ENCODE measurements at places on chromosomes 4 and X.

DNA sequence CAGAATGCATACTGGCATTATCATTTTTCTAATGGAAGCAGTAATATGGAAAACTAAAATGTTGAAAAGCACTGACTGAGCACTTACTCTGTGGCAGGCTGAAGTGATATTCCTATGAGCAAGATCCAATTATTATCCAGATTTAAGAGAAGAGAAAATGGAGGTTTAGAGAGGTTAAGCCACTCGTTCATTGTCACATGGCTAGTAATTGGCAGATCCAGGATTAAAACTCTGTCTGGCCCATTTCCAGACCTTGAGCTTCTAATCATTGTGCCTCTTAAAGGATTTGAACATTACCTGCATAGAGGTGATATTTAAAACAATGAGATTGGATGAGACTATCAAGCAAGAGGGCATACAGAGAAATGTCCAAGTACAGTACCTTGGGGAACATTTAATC is 80.6 kb downstream of the MFAP3L start:
- no peak for DNase-seq

DNA sequence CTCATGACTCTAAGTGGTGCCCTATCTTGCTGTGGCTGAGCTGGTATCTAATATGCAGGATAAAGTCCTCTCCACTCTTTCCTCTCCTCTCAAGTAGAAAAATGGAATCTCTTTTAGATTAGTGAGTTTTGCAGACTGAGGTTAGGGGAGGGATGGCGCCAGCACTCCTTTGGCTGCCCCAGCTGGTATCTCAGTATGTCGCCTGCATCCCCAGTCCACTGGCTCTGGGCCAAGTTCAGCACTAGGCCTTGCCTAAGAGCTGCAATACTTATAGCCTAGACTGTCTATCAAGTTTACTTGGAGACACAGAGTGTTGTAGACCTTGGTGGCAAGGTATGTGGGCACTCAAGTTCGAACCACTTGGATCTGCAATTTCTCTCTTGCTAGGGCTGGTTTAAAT is 351.3 kb downstream of the NAP1L3 start:
- DNase-seq, result no peak

DNA sequence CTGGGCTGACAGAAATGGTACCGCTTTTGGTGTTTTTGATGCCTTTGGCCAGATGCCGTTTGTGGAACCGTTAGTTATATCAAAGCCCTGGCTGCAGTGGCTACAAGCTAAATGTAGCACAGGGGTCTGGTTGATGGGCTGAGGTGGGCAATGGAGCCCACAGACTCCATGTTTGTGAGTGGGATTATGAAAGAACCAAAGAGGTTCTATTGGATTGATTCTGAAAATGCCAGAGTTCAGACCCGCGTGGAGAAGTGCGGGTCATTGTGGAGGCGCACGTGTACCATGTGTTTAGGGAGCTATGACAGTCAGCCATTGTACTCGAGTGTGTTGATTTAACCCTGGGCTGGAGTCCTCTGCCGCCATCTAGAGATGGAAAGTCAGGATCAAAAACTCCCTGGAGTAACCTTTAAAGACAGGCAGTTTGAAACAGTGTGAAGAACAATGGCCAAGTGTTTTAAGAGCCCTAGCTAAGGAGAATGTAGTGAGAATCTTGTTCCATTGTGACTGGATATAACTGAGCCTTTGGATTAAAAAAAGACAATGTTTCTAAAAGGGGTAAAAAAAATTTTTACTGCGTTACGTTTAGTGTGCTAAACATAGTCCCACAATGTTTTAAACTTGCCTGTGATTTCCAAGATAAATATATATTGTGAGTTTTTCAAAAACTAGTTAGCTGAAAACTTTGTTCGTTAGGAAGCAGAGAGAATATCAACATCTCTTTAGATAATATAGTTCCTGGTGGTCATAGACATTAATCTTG is 12.7 kb downstream of the ART3 start:
- no peak for DNase-seq

- DNase-seq, result no peak
These were observed 399.6 kb upstream of the CT83 start for GRCh38 chrX:116862340-116862739.

DNA sequence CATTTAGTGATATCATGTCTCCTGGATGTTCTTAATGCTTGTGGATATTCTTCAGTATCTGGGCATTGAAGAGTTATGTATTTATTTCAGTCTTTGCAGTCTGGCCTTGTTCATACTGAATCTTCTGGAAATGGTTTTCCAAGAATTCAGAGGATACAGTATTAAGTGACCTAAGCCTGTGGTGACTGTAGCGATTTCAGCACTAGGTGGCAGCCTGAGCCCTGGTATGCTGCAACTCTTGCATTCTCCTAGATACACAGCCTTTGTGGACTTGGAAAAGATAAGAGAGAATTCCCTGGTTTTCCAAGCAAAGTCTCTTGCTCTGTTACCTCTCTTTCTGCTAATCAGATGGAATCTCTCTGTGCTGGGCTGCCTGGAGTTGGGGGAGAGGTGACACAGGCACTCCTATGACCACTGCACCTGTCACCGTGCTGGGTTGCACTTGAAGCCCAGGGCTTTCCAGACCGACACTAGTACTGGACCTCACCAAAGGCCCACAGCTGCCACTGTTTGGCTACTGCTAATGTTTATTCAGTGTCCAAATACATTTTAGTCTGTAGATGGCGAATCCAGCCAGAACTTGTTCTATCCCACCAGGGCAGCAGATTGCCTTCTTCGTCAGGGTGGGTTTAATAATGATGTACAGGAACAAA is 19.3 kb upstream of the SPIN2A start:
- DNase-seq, result no peak

DNA sequence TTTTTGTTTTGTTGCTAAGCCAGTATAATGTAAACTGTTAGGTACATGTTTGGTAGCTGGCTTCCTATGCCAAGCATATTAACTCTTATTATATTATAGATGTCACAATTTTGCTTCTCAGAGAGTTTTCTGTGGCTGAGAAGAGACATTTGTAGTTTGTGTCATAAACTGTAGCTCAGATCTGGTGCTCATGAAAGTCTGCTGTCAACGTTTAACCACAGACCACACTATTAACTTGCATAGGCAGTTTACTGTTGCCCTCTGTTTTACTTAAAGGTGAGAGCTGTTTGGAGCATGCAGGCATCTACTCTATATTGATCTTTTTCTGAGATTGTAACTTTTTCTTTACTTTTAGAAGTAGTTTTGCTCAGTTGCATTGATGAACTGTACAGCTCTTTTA is 166.8 kb downstream of the TLL1 start:
- DNase-seq, result no peak

DNA sequence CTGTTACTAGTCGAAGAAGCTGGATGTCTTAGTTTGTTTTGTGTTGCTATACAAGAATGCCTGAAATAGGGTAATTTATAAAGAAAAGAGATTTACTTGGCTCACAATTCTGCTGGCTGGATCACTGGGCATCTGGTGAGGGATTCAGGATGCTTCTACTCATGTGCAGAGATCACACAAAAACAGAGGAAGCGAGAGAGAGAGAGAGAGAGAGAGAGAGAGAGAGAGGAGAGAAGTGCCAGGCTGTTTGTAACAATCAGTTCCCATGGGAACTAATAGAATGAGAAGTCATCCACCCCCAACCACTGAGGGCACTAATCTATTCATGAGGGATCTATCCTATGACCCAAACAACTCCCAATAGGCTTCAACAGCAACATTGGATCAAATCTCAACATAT is 66.2 kb upstream of the FAM9A start:
- DNase-seq, result no peak

DNA sequence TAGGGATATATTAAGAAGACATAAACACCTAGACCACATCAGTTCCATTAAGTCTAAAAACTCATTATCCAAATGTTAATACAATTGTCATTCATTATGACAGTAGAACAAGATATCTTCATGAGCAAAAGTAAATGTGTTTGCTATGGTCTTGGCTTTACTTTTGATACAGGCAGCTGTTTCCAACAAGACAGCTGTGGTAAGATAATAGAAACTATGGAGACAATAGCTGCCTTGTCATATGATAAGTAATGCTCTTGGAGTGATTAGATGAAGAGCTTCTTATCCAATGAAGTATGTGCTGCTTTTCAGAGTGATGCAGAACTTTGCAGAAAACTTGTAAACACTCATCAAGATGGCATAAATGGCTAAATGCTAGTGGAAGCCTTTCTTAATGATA is 1066.0 kb downstream of the FSTL5 start:
- DNase-seq, result no peak

DNA sequence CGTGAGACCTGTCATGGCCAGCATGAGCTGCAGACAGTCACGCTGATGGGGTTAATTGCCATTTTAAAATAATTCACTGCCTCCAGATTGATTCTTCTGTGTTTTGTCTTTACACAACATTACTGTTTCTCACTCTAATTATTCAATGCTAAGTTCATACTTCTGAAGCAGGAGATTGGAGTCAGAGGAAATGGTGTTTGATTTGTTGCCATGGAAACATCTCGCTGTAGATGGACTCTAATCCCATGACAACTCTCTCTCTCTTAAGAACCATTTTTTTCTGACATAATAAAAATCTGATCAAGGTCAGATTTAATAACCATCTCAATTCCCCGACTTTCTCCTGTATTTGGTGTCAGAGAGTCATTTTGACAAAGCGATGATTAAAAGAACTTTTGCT is 209.0 kb downstream of the IDS start:
- DNase-seq, result no peak

- DNase-seq, result no peak
These were observed 151.2 kb upstream of the AMOT start for GRCh38 chrX:112991801-112992200.

- no peak for DNase-seq
These were observed 20.5 kb downstream of the RWDD4 start for GRCh38 chr4:183638436-183638835.

DNA sequence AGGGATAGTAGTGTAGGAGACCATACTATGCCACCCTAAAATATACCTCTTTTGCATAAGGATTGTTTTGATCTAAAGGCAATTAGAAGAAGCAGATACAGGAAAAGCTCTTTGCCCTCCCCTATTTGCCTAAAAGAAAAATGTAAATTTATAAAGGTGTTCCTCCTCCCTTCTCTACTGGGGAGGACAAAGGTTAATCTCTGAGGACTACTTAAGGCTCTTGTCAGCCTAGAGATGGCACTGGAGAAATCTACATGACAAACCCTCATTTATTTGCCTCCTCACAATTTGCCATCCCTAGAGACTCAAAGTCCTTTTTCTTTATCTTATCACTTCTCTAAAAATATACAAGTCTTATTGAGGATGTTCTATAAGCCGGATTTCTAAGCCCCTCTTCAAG is 1021.8 kb downstream of the STPG2 start:
- no peak for DNase-seq

GRCh38 chr4:99947608-99948007 is 1.2 kb upstream of the DNAJB14 start:
- no peak for DNase-seq

DNA sequence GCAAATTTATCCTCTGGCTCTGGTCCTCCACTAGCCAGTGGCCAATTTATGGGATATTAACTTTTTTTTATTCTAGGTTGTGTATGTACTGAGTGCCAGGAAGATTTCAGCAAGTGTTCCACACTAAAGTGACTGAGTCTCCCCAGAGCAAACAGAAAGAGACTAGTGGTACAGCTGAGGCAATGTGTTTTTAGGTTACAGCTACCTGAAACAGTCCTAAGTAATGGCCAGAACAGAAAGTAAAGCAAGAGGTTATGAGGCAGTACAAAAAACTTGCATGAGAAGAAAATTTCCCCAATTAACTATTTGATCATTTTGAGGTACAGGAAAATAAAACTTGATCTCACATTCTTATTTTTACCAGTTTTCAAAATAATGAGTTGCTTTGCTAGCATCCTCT is 31.2 kb downstream of the PRDM8 start:
- no peak for DNase-seq

- DNase-seq, result no peak
These were observed 33.7 kb downstream of the TMEM150C start for GRCh38 chr4:82528074-82528473.

DNA sequence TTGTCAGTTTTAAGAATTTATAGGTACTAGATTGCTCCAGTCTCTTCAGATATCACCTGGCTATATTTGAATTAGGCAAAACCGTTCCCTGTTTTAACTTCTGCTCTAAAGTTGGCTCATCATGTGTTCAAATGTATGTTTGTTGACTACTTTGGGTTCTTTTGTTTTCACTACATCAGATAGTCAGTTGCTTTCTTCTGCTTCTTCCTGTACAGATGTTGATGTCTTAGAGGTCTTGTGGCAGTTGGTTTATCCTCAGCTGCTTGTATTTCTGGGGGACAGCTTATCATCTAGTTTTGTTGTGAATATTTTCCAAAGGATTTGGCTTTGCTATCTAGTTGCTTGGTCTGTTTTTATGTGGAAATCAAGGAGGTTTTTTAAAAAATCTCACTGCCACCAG is 28.0 kb downstream of the TBC1D19 start:
- DNase-seq, result no peak

DNA sequence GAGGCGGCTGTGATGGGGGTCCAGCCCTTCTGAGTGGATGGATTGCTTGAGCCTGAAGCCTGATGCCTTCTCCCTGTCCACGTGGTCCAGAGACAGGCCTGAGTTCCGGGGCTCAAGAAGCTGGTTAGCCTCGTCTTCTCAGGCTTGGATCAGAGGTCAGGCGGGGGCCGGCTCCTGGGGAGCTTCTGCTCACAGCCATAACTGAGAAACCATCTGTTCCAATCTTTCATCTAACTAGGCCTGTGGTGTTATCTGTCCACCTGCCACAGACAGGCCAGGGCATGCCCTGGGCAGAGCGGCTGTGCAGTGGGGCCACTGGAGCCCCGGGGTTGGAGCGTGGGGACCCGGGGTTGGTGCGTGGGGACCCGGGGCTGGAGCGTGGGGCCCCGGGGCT is 63.1 kb downstream of the SORCS2 start:
- no peak for DNase-seq

DNA sequence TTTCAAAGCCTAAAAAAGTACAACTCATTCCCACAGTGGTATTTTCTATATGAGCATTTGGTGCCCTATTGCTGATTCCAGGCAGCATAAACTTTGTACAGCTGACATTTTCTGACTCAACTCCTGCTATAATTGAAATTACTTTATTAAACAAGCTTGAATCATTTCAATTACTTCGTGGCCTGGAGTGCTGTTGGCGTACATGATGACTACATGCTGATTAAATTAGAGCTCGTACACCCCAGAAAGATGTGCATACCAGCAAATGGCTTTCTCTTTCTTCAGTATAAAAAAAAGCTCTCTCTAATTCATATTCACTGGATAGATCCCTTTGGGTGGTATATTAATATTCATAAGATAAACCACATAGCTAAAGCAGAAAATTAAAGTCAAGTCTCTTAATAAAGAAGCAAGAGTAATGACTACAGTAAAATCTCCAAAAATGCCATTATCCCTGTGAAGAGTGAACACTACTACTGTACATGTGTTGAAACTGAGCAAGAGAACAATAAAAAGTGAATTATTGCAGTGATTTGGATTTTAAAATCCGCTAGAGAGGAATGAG is 245.0 kb upstream of the IGFBP7 start:
- no peak for DNase-seq

DNA sequence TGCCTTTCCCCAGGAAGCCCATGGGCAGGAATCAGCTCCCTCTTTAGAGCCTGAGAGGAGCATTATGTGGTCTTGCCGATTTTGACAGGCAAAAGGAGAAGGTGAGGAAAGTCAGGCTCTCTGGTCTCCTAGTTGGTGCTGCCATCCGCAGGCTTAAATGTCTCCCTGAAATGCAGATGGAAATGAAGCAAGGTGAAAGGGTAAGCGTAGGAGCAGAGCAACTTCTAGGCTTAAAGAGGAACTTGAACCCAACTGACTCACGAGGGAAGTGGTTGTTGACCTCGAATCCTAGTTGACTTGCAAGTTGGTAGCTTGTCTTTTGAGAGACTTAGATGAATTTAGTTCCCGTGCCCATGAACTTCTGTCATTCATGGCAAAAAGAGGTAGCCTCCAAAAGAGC is 205.9 kb downstream of the PTTG2 start:
- DNase-seq, result no peak
